Stromal cell of bone marrow (primary cell): ENCODE measurements at places on chromosomes 1 and 21.

GRCh38 chr1:243313635-243314536 lies 58.0 kb downstream of the SDCCAG8 start:
- no peak for DNase-seq

GRCh38 chr1:54988975-54989374 lies 8.5 kb downstream of the TMEM61 start:
- DNase-seq: no peak

DNA sequence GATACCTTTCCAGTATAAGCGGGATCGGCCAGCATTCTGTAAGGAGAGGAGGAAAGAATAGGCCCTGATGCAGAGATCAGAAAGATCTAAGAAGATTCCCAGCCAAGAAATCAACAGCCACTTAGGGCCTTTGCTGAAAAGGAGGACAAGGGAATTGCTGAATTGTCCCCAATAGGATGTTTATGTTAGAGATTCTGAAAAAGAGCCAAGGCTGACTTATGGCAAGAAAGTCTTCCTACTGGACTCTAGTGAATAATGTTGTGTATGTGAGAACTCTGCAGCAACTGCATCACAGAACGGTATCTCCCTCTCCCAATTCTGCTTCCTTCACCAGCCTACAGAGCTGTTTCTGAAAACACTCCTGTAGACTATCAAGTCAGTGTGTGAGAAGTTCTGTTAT lies 298.0 kb upstream of the CXADR start:
- no peak for DNase-seq

GRCh38 chr1:235151033-235151432 lies 10.0 kb downstream of the RBM34 start:
- no peak for DNase-seq

- DNase-seq: peak; percentile 93
Measured at GRCh38 chr1:84365225-84366221, 32.8 kb upstream of the DNASE2B start.

GRCh38 chr1:45522324-45523104 lies 830 bp upstream of the PRDX1 start:
- peak; percentile 41 for DNase-seq
